ENCODE measurements at places on chromosomes 5 and 9.

GRCh38 chr5:178230879-178231538, 1.6 kb downstream of the PHYKPL start:
- DNase-seq = no peak

- no peak for DNase-seq
Measured at GRCh38 chr5:145975361-145976066, 39.1 kb downstream of the SH3RF2 start.

DNA sequence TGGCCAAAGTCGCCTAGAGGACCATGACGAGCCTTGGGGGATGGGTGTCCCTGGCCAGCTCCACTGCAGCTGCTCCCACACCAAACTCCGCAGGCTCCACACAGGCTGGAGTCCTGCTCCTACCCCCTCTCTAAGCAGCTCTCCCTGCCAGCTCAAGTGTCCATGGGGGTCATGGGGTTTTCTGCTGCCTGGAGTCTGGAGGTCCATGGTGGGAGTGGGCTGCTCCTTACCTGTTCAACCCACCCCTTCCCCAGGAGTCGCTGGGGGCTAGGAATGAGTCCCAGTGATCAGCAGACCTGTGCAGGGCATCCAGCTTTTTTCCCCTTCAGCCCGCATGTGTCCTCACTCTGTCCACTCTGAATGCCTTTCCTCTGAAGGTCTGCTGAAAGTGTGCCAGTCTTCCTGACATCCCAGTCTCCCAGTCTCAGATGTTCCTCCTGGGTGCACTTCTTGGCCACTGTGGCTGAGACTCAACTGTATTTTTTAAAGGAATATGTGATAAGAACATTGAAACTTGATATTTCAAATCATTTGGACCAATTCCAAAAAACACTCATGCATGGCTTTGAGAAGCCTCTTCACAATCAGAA, 261.3 kb upstream of the ANKH start:
- no peak for DNase-seq

DNA sequence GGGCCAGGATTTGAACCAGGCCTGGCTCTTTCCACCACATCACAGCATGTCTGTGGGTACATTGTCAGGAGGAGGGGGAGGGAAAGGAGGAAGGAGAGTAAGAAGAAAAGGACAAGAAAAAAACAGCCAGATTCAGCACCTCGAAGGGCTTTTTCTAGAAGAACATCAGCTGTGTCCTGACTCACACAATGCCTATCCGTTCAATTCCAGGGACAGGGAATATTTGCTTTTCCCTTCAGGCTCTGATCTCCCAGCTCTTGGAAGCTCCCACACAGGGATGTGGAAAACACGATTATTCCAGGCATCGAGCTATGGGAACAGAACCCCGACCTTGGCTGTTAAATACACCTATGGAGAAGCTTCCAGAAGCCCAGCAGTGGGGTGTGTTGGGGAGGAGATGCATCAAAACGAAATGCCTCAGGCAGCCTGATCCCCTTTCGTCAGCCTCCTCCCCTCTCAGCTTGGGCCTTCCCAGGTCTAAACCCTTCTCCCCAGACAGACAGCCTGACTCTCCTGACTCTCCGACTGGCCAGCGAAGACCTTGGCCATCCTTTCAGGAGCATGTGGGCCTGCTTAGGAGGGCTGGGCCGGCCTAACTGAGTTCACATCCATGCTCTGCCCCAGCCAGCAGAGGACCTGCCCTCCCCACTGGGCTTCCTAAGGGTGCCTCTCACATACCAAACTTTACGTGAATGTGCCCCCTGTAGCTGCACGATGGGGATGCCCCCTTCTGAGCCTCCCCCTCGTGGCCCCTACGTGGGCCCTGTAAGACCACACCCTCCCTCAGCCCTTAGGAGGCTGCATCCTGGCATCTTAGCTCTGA, 54.4 kb downstream of the NEURL1B start:
- no peak for DNase-seq

DNA sequence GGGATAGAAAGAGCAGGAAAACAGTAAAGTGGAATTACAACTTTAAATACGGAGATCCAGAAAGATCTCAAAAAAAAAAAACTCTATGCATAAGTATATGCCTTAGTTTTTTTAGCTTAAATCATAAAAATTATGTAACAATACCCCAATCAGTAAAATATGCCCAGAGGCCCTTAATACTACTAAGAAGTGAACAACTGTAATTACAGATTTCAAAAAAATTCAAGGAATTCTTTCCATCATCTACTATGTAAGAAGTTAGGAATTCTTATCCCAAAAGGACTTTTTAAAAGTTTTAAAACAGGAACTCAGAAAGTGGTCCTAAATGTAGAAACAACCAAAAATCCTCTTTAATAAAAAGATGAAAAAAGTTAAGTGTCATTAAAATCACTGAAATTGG, 111.3 kb downstream of the SSBP2 start:
- no peak for DNase-seq

DNA sequence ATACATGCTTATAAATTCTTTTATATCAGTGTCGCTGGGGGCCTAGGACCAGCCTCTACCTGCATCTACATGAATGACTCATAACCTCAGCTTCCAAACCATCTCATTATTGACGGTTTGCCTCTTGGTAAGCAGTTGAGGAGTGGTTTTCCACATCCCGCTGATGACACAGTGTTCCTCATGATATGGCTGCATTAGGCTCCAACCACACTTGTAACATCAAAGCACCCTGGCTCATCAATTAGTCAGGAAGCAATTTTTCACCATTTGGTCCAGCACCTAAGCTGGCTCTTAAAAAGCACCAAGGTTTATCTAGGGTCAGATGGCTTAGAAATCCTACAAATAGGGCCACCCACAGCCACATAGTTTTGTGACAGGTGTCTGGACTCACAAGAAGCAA, 402.4 kb downstream of the ARHGEF28 start:
- DNase-seq = no peak

DNA sequence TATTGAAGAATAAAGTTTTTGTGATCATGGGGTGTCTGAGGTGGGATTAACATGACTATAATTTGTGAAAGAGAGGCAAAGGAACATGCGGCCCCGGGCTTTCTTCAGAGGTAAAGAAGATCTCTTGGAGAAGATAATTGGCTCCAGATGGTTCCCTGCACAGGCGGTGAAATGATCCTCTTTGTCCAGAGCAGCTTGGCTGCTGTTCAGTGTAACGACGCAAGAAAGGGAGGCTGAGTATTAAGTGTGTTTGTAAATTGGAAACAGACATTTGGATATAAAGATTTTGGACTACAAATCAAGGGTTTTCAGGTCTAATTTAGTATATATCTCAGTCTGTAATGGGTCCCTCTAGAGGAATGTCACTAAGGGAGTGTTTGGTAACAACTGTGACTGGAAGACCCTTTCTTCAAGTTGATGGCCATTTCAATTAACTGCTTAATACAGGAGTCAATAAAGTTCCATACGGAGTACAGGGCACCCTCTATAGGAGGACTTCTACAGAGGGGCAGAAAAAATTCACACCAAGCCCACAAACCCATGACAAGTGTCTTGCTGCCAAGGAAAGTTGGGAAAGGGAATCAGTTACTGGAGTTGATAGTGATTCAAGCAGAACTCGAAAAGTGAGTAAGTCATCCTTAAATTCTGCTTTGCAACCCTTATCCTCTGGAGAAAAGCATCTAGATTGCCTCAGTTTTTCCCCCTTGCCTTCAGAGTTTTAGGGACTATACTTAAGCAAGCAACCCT, 4.1 kb downstream of the EQTN start:
- no peak for DNase-seq

GRCh38 chr9:112699230-112699629, 18.7 kb downstream of the INIP start:
- DNase-seq = no peak

- no peak for DNase-seq
Measured at GRCh38 chr9:99348289-99348688, 126.2 kb downstream of the SEC61B start.

GRCh38 chr5:133086366-133086875, 34.6 kb downstream of the HSPA4 start:
- no peak for DNase-seq

GRCh38 chr5:87594566-87594965, 181.8 kb upstream of the CCNH start:
- DNase-seq = no peak

- DNase-seq = no peak
Measured at GRCh38 chr5:116442095-116442534, 132.5 kb downstream of the SEMA6A start.

DNA sequence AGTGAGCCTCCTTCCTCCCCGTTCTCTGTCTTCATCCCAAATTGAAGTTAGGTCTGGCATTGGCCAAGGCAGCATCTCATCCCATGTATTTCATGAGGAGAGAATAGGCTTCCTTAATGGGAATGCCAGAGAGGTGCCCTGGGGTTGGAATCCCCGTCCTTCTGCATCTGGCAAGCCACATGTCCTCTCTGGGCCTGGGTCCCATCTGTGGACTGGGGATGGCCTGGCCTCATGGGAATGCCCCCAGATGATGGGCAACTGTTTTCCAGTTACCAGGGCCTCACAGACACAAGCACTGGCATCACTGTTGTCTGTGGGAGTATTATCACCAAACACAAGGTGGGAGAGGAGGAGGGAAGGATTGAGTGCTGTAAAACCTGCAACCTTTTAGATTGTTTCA, 153.9 kb downstream of the FSTL4 start:
- DNase-seq = no peak

- DNase-seq = no peak
Measured at GRCh38 chr5:125485771-125486170, 739.3 kb upstream of the ZNF608 start.

GRCh38 chr9:8491563-8491962, 692.0 kb upstream of the DMAC1 start:
- no peak for DNase-seq

- no peak for DNase-seq
Measured at GRCh38 chr5:139690064-139690802, 42.1 kb downstream of the CXXC5 start.

GRCh38 chr9:135034106-135034505, 53.4 kb upstream of the OLFM1 start:
- no peak for DNase-seq

DNA sequence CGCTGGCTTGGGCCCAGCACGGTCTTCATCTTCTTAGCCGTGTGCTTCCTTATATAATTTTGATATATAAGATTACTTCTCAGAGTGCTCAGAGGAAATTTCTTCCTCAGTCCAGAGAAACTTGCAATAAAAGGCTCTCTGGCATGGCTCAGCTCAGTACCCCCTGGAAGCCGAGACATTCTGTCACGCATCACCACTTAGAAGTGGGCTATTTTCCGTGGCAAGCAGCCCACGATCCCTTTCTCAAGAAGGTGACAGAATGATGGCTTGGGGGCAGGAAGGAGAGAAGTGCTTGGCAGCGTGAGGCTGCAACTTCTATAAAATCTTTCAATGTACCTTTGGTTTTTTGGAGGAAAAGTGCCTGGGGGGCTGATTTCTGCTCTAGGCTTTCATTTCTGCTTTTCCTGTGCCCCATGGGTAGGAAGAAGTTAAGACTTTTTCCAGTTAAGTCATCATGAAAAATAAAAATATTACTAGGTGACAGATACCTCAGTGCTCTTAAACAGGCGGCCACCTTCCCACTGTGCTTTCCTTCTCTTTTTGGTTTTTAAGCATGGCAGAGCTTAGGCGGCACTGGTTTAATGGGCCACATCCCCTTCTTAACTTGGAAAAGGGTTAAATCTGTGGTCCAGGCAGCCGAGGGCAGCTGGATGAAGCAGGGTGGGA, 104.6 kb downstream of the MVB12B start:
- no peak for DNase-seq

DNA sequence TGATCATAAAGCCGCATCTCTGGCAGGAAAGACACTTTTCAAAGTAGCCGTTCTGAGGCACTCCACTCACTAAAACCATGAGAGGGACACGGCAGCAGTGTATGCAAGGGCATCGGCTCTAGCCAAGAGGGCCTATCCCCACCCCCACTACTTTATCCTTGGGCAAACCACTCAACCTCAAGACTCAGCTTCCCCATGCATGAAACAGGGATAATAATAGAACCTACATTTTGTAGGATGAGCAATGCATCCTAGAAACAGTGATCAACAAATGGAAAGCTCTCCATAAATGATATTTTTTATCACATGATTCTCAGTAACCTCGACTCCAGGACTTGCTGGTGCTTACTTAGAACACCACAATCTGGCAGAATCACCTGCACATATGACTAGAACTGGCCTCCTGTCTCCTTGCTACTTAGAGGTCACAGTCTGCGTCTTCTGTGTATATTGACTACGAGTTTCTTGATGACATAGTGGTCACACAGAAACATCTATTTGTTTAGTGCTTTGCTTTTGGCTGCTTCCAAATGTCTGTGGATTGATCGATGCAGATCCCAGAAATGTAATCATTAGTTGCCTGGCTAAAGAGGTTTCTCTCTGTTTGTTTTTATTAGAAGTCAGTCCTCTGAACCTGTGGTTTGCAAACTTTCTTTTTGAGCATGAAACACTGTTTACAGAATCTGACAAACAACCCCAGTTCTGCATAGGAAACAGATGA, 102.1 kb downstream of the LHFPL2 start:
- DNase-seq = no peak

DNA sequence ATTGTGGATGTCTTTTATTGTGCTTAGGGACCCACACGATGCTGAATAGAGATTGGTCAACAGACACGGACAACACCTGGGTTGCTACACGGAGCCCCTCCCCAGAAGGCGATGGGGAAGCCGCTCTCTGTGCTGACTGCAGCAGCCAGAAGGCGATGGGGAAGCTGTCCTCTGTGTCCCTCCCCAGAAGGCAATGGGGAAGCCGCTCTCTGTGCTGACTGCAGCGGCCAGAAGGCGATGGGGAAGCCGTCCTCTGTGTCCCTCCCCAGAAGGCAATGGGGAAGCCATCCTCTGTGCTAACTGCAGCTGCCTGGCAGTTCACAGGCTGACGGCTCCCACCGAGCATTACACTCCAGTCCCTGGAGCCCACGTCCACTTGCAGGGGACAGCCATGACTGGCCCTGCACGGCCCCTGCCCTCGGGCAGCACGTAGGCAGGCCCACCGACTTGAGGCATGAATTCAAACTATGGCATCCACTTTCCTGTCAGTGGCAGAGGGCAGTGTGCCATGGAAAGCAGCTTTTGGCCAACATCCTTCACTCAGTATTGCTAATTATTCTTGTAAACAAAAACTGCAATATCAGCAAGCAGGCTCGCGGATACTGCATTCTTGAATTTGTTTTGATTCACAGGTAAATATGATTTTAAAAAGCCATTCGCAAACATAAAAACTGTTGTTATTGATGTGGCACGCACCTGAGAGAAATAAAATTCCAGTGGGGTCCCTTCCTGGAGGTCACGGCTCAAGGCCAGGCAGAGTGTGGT, 48.1 kb upstream of the CLPTM1L start:
- DNase-seq = no peak

DNA sequence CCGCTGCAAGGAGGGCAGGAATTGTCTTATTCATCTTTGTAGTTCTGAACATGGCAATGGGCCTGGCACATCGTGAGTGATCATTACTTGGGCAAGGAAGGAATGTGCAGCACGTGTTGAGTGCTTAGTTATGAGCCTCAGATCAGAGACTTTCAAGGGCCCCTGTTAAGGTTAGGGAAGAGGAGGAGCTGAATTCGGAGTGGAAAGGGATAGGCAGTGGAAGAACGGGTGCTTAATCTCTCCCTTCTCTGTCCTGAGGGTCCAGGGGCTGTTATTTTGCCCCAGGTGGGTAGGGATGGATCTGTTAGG, 59.5 kb upstream of the RARS1 start:
- no peak for DNase-seq

Data from T-cell (primary cell).